Kidney (tissue), 22 donors: ENCODE measurements at places on chromosomes 13 and 19. TPM values are rescaled to one million over a fixed set of nuclear protein-coding genes. Genes with fewer than 3 reads are reported as not detected.

Gene MBD3L2
- total RNA-seq = not detected

Gene LRG1
- 26.4 TPM for total RNA-seq

Gene TYROBP
- 77.6 TPM for total RNA-seq

Gene GFY
- total RNA-seq = not detected
